K562 (cell line): ENCODE measurements at places on chromosomes 6 and 20.

DNA sequence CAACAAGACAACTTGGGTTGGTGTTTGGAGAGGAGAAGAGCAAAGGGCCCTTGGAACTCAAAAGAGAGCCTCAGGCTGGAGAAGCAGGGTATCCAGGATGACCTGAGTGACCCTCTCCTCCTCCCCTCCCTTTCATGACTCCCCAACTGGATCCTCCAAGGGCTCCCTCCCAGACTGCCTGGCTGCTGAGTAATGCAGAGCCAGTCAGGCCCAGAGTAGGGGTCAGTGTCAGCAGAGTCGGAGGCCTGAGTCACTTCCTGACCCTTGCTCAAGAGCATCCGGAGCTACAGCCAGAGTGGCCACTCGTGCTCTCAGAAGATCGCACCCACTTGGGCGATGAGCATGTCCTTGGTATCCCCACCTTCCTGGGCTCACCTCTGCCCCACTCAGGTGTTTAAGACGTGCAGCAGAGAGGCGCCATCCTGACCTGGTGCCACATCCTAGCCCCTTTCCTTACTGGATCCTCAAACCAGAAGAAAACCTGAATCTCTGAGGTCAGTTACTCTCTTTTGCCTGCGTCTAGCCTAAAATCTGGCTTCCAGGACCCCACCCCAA lies 2.8 kb upstream of the MAPK13 start:
- H3K4me1 ChIP-seq = peaks cover 37% of the 10 kb centered on the region
- H3K27ac ChIP-seq = peak overlapping the region; percentile 69; the same call in 2 of the 3 replicates
- H3K27me3 ChIP-seq = no peaks in the 10 kb centered on the region
- H3K36me3 ChIP-seq = no peaks in the 10 kb centered on the region

GRCh38 chr6:109095835-109096084 lies 453 bp downstream of the CEP57L1 start:
- H3K27ac ChIP-seq = peak overlapping the region; percentile 94
- H3K4me1 ChIP-seq = no peaks in the 10 kb centered on the region
- peaks cover 21% of the 10 kb centered on the region for H3K36me3 ChIP-seq
- DNase-seq = no peak
- H3K27me3 ChIP-seq = no peaks in the 10 kb centered on the region
- H3K4me3 ChIP-seq = peak overlapping the region; percentile 84

DNA sequence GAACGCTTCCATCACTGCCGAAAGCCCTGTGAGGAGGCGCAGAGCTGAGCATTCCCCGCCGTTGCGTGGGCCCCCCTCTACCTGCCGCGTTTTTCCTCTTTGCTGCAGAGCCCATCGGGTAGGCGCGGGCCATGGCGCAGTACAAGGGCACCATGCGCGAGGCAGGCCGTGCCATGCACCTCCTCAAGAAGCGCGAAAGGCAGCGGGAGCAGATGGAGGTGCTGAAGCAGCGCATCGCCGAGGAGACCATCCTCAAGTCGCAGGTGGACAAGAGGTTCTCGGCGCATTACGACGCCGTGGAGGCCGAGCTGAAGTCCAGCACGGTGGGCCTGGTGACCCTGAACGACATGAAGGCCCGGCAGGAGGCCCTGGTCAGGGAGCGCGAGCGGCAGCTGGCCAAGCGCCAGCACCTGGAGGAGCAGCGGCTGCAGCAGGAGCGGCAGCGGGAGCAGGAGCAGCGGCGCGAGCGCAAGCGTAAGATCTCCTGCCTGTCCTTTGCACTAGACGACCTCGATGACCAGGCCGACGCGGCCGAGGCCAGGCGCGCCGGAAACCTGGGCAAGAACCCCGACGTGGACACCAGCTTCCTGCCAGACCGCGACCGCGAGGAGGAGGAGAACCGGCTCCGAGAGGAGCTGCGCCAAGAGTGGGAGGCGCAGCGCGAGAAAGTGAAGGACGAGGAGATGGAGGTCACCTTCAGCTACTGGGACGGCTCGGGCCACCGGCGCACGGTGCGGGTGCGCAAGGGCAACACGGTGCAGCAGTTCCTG lies 693 bp downstream of the FAM50B start:
- no peaks in the 10 kb centered on the region for H3K36me3 ChIP-seq
- H3K27ac ChIP-seq = no peak overlapping the region
- DNase-seq = no peak
- peaks cover 13% of the 10 kb centered on the region; the same call in 1 of the 2 replicates for H3K4me1 ChIP-seq
- peaks cover 11% of the 10 kb centered on the region; the same call in 2 of the 3 replicates for H3K27me3 ChIP-seq

- H3K27ac ChIP-seq = no peak overlapping the region
- H3K27me3 ChIP-seq = peaks cover 17% of the 10 kb centered on the region; the same call in 1 of the 2 replicates
- H3K4me1 ChIP-seq = peaks cover 7% of the 10 kb centered on the region
- DNase-seq = no peak
Observed at GRCh38 chr20:38202982-38203293, 37.9 kb upstream of the TGM2 start.

DNA sequence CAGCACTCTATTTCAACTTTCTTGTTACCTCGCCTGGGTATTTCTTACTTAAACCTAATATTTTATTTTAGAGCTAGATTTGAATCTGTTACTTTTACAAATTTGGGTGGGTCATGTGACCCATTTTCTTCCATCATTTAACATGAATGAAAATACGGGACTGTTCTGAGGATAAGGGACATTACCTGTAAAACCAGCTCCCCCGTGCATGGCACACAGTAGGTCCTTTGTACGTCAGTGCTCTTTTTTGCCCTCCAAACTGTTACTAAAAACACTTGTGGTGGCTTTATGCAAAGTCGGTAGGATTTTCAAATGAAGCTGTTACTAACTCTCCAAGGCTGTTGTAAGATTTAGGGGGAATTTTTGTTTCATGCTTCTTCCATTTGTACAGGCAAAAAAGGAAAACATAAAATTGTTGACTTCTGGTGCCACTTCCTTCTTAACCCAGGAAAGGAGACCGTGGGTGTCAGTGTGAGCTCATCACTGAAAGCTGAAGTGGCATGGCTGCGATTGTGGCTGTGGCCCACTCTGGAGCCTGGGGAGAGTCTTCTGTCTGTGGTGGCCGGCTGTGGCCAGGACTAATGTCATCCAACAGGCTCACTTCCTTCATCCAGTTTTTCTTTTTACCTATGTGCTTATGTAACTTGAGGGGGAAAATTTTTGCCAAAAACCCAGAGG lies 40.2 kb upstream of the PXDC1 start:
- H3K4me3 ChIP-seq = no peak overlapping the region
- H3K27ac ChIP-seq = no peak overlapping the region
- no peaks in the 10 kb centered on the region for H3K36me3 ChIP-seq
- H3K27me3 ChIP-seq = peaks cover 21% of the 10 kb centered on the region
- H3K4me1 ChIP-seq = no peaks in the 10 kb centered on the region

- H3K27ac ChIP-seq = no peak overlapping the region
- no peak for DNase-seq
- no peaks in the 10 kb centered on the region for H3K27me3 ChIP-seq
- no peaks in the 10 kb centered on the region for H3K36me3 ChIP-seq
Observed at GRCh38 chr6:9458424-9458823, 956.5 kb downstream of the TFAP2A start.

DNA sequence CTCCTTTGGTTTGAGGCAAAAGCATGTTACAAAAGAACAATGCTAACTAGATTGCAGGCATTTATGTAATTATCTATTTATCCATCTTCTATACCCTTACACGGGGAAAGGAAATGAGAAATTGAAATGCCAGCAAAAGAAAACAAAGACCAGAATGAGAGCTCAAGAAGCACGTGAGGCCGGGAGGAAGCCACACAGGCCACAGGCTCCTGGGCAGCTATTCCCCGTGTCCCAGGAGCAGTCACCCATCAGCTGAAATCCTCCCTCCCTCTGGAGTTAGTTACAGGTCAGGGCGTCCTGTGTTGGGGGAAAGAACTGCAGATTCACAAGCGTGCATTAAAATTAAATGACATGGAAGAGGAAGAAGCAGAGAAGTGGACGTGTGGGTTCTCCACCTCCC lies 64.7 kb upstream of the RPS6KA2 start:
- H3K4me3 ChIP-seq = no peak overlapping the region
- H3K36me3 ChIP-seq = no peaks in the 10 kb centered on the region
- H3K27me3 ChIP-seq = peaks cover 84% of the 10 kb centered on the region
- no peak overlapping the region for H3K27ac ChIP-seq

- peaks cover 18% of the 10 kb centered on the region; the same call in 2 of the 3 replicates for H3K4me1 ChIP-seq
- no peaks in the 10 kb centered on the region; the same call in 2 of the 3 replicates for H3K36me3 ChIP-seq
- no peak overlapping the region for H3K27ac ChIP-seq
- no peak overlapping the region for H3K4me3 ChIP-seq
- peak; percentile 35 for DNase-seq
Observed at GRCh38 chr6:12060780-12061609, 48.9 kb downstream of the HIVEP1 start.

- no peaks in the 10 kb centered on the region; the same call in 2 of the 3 replicates for H3K4me1 ChIP-seq
- no peak overlapping the region for H3K4me3 ChIP-seq
- DNase-seq = peak; percentile 79
- H3K27me3 ChIP-seq = peaks cover 5% of the 10 kb centered on the region
- H3K27ac ChIP-seq = no peak overlapping the region
Observed at GRCh38 chr20:63056236-63057170, 49.7 kb upstream of the BHLHE23 start.

DNA sequence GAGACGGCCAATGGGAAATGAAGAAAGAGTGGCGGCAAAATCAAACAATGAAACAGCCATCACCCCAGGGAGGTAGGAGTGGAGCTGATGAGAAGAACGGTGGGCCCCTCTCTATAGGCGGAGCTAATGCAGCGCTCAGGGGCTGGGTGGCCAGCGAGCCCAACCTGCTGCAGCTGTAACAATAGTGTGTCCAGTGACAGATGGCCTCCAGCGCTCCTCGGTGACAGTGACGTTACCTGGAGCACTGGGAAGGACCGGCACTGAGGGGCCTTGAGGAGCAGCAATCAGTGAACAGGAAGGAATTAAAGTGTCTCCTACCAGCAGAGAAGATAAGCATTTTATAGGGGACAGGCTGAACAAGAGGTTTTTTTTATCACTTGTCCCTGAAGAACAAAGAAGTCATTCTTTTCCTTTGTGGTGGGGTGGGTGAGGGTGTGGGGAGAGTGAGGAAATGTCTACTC lies 81.6 kb downstream of the FOXA2 start:
- no peak for DNase-seq
- H3K27me3 ChIP-seq = no peaks in the 10 kb centered on the region
- no peak overlapping the region for H3K27ac ChIP-seq

GRCh38 chr6:150966786-150967185 lies 101.3 kb downstream of the MTHFD1L start:
- H3K4me3 ChIP-seq = no peak overlapping the region
- no peaks in the 10 kb centered on the region for H3K4me1 ChIP-seq
- no peaks in the 10 kb centered on the region for H3K27me3 ChIP-seq
- H3K27ac ChIP-seq = no peak overlapping the region

DNA sequence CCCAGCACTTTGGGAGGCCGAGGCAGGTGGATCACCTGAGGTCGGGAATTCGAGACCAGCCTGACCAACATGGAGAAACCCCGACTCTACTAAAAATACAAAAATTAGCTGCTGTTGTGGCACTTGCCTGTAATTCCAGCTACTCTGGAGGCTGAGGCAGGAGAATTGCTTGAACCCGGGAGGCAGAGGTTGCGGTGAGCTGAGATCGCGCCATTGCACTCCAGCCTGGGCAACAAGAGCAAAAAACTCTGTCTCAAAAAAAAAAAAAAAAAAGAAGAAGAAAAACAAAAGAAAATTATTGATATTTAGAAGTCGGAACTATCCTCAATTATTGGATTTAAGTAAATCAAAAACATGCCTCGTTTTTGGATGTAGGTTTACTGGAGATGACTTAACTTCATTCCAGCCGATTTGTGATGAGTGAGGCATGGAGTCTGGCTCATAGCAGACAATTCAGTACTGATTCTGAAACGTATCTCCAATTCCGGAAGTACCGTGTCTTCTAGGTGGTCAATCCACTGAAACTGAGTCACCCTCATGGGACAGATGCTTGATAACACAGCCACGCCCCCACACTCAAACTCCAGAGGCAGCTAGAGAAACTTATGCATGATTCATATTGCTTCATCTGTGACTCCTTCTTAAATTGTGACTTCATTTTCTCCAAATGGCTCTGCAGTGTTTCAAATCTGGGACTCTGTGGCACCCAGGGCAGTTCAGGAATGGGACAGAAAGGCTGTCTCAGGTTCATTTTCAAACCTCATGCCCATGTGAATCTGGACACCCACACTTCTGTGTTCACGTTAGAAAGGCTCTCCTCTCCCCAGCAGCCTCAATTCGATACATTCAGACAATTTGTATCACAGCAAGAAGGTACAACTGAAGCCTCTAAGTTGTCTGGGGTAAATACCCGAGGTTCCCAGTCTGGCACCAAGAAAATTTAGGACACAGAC lies 110.4 kb upstream of the ARMC2 start:
- H3K4me3 ChIP-seq = no peak overlapping the region
- peaks cover 44% of the 10 kb centered on the region for H3K4me1 ChIP-seq
- H3K27me3 ChIP-seq = 0 out of 2 replicates have a peak, but pooled peaks cover 2% of the 10 kb centered on the region
- no peaks in the 10 kb centered on the region for H3K36me3 ChIP-seq
- DNase-seq = peak; percentile 80

DNA sequence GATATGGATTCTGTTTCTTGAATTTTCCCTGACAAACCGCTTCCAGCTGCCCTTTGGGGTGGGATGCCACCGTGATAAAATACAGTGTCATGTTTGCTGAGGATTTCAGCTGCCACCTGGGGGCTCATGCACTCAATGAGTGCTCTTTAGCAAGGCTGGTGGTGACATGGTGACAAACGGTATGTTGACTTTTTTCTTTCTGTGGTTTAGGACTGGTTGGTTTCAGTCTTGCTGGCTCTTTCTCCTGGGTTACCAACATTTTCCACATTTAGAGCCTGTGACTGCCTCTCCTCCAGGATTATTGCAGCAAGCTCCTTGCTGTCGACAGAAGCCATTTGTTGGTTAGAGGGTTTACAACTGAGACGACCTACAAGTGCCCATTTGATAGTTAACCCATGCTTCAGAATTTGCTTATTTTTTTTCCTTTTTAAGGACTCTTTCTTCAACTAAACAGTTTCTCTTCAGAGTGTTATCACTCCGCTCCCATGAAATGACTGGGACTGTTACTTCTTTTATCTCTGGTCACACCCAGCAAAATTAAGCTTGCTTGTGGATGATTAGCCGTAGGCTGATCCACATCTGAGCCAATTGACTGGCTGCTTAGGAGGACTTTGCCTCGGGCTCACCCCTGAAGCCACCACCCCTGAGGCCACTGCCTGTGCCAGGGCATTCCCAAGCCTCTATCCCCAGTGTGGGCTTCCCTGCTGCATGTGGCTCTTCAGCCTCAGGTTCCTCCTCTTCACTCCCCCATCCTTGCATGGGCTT lies 48.4 kb upstream of the CDYL start:
- no peaks in the 10 kb centered on the region for H3K27me3 ChIP-seq
- H3K36me3 ChIP-seq = no peaks in the 10 kb centered on the region
- peaks cover 39% of the 10 kb centered on the region for H3K4me1 ChIP-seq
- peak; percentile 58 for DNase-seq
- peak overlapping the region; percentile 8; the same call in 1 of the 2 replicates for H3K4me3 ChIP-seq
- H3K27ac ChIP-seq = peak overlapping the region; percentile 93
